AG04449 (cell line): ENCODE measurements at places on chromosomes 2 and 18.
A peak's percentile ranks its signal among the peaks of the same experiment; 100 is the strongest.

- DNase-seq, result peak; percentile 44
These were observed 66.2 kb downstream of the HNMT start for GRCh38 chr2:138030459-138030858.

- no peak for DNase-seq
These were observed 72.5 kb downstream of the NFATC1 start for GRCh38 chr18:79468119-79468789.

GRCh38 chr2:160721089-160722040 lies 227.8 kb upstream of the RBMS1 start:
- DNase-seq, result no peak

GRCh38 chr2:104656571-104657163 lies 197.2 kb upstream of the POU3F3 start:
- DNase-seq, result no peak

DNA sequence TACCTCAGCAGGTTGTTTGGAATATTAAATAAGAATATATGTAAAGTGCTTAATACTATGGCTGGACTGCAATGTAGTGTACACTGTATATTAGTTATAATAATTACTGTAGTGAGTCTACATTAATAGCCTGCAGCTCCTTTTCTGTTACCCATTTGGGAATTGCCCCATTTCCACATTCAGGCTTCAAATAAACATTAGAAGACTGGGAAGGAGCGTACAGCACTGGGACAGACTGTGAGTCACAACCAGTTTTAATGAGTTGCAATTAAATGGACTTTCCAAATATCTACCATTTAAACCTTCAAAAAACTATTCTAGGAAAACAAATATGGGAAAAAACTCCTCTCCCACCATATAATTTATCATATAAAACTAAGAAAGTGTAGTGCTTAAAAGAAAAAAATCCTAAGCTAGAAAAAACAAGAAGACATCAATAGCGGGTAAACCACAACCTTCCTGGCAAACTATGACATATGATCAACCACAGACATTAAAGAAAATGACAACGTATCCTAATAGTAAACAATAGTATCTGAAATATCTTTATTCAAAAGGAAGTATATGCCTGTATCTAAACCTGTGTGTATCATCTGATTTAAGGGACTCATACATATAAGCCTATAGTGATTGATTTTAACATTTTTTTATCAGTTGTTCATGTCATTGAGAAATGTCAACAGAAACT lies 86.1 kb downstream of the TRIP12 start:
- peak; percentile 19 for DNase-seq

- no peak for DNase-seq
These were observed 206.4 kb downstream of the NOL4 start for GRCh38 chr18:34018336-34018735.

GRCh38 chr2:241577413-241578122 lies 19.0 kb downstream of the BOK start:
- no peak for DNase-seq

DNA sequence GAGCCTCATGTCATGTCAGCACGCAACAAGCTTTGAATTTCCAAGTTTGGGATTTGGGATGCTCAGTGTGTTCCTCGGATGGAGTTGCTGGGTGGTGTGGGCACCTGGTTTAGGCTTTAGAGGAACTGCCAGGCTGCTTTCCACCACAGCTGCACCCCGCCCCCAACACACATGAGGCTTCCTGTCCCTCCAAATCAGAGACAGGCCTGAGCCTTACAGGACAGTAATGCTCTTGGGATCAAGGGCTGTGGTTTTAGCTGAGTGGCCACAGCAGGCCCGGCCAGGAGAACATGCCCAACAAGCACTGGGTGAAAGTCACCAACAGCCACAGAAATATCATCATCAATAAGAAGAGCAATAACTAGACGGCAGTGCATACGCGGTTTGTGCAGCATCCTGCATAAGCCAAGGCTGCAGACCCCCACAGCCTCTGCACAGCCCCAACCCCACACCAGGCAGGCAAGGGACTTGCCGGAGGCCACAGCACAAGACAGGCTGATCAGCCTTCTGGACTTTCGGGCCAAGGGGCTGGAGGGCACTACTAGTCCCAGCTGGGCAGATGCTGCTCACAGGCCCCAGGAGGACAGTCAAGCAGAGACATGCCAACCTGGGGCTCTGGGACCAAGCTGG lies 29.7 kb upstream of the GPC1 start:
- DNase-seq, result no peak

DNA sequence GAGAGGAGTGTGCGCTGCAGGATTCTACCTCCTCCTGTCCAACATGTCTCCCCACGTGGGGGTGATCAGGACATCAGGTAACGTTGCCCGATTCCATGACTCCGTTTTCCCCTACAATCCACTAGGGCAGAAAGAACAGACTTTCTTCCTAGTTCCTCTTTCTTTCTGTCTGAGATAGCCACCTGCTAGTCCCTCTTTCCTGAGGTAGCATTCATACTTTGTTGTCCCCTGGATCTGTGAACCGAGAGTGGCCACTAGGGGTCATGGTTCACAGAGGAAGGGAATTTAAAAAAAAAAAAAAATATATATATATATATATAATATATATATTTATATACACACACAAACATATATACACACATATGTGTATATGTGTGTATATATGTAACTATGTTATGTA lies 210.0 kb upstream of the ZNF521 start:
- DNase-seq, result no peak

- no peak for DNase-seq
These were observed 259.6 kb upstream of the ZNF804A start for GRCh38 chr2:184338771-184339170.

DNA sequence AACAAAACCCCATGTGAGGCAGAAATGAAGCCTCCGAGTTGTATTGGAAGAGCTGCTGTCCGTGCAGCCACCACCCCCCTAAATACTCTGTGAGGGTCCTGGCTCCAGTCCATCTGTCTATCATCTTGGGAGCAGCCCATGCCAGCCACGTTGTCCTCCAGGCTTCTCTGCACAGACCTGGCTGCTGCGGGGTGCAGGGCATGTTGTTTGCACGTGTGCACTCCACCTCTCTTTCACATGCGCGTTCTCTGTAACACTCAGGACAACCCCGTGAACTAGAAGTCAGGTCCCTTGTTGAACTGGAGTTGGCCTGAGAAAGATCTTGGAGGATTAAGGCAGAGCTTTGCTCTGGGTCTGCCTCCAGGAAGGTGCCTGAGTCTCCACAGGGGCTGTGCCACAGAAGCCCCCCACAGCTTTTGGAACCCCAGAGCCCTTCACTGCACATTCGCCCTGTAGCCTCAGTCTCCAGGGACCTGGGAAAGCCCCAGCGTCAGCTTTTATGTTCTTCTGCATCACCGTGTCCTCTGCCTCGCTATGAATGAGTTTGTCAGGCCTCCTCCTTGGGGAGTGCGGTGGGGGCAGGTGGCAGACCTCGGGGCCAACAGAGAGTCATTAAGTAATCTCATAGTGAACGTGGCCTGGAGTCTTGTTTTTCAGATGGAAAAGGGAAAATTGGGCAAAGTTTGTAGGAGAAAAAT lies 16.6 kb downstream of the RTP5 start:
- no peak for DNase-seq

DNA sequence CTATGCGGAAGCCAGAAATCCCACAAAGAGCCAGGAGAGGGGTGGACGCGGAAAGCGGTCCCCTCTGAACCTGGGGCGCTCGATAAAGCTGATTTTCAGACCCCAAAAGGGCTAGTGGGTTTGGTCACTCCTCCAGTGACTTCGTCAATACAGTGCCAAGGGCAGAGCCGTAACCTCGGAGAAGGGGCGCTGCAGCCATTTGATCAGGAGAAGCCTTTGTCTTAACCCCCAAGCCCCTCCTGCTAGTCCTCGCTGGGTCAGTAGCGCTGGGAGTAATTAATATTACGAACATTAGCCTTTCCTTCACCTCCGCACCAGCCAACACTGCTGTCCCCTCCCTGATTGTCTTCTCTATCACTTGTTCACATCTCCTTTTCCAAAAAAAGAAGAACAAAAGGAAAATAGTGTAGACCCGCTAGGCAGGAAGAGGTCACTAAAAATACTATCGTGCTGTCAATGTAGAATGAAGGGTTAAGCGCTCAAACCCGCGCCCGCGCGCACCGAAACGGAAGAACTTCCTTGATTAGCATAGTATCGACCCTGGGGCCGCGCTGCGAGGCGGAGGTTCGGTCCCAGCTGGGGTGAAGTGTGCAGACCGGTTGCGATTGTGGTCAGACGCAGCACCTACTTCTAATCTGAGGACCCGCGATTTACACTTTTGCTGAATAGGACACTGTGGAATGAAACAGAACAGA lies 63.2 kb upstream of the MAPRE2 start:
- no peak for DNase-seq

DNA sequence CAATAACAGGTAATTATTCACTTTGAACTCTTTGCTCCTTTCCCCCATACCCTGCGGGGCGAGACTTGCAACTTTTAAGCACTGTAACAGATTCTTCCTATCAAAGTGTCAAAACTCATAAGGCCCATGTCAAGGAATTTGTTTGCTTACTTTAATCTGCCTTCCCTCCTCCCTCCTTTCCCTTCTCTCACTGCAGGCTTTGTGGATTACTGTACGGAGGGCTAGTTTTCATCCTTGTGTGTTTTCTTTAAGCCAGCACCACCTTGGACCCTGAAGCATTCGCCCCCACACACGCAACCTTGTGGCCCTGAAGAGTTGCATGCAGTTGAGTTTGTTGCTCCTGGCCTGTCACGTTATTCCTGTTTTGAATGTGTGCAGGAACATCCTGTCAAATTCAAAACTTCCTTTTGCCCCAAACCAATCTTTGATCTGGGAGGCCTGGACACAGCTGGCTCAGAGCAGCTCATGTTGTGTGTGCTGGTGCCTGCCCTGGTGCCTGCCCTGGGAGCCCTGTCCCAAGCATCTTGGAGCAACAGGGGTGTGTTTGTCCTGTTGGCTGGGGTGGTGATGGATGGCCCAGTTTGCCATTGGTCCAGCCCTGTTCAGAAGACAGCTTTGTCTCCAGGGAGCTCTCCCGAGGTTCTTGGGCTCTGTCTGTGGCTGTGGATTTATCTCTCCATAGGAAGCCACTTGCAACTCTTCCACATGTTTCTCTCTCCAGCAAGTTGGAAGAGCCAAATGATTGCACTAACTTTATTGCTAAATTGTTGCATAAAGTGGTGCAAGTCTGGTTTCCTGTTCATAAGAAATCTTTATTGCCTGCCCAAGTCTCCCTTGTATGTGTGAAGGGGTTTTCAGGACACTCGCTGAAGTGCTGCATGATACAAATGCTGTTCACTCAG lies 199.6 kb downstream of the VAPA start:
- DNase-seq, result no peak

- DNase-seq, result no peak
These were observed 197.0 kb downstream of the STK39 start for GRCh38 chr2:168050377-168050776.

DNA sequence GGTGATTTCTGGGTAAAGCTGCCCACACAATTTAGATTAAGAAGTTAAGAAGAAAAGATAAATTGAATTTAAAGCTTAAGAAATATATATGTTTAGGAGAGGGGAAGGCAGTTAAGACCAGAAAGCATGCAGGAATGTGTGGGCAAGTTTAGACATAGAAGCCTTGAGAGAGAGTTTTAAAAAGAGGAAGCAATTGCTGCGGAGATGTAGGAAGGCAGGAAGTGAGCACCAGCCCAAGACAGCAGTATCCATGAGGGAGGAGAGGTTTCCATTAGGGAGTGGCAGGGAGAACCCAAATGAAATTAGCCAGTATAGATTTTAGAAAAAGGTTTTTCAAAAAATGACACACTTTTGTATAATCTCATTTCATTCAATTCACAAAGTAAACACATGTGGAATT lies 24.3 kb downstream of the DSC2 start:
- DNase-seq, result no peak

DNA sequence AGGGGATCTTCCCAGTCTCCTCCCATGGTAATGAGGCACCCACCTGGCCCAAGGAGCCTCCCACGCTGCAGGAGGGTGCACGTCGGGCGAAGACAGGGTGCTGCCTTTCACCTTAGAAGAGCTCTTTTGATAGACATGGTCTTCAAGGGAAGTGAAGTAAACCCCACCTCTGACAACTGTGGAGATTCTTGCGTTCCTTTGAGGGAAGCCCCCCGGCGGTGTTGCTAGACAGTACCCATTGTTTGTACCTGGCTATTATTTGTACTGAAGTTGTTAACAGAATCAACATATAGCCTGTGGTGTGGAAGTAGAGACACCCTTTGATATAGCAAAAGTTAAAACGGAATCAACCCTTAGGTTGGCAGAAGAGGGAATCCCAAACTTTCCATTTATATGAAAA lies 648.0 kb downstream of the GALR1 start:
- DNase-seq, result no peak

GRCh38 chr2:105454801-105455485 lies 56.1 kb upstream of the FHL2 start:
- DNase-seq, result peak; percentile 53

- no peak for DNase-seq
These were observed 47.6 kb downstream of the BCL11A start for GRCh38 chr2:60505880-60506260.

DNA sequence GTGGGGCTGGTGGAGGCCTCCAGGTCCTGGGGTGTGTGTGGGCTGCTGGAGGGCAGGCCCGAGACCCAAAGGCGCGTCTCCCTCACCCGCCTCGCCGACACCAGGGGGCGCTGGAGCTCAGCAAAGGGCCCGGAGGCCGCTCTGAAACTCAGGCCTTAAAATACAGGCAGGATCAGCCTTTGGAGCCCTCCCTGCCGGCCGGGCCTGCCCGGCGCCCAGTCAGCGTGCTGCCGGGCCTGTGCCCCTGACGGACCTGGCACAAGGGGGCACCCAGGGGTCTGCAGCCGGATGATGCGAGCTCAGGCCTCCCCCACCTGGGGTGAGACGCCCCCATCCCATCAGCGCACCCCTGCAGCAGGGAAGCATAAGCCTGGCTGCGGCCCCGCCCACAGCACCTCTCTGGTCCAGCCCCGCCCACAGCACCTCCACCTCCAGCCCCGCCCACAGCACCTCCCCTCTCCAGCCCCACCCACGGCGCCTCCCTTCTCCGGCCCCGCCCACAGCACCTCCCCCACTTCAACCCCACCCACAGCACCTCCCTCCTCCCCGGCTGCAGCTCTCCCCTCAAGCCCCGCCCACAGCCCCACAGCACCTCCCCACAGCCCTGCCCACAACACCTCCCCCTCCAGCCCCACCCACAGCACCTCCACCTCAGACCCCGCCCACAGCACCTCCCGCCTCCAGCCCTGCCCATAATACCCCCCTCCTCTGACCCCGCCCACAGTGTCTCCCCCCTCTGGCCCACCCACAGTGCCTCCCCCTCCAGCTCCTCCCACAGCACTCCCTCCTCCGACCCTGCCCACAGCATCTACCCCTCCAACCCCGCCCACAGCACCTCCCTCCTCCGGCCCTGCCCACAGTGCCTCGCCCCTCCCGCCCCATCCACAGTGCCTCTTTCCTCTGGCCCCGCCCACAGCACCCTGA lies 92.8 kb upstream of the OTOS start:
- DNase-seq, result no peak

DNA sequence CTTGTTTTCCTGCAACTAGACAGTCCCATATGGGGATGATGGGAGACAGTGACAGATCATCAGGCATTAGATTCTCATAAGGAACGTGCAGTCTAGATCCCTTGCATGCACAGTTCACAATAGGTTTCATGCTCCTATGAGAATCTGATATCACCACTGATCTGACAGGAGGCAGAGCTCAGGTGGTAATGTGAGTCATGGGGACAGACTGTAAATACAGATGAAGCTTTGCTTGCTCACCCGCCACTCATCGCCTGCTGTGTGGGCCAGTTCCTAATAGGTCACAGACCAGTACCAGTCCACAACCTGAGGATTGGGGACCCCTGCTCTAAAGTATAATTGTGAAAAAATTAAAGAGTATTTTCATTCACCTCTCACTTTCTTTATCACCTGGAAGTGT lies 23.6 kb upstream of the RAB1A start:
- no peak for DNase-seq
